Astrocyte of the hippocampus (primary cell): ENCODE measurements at places on chromosomes 4 and X.

DNA sequence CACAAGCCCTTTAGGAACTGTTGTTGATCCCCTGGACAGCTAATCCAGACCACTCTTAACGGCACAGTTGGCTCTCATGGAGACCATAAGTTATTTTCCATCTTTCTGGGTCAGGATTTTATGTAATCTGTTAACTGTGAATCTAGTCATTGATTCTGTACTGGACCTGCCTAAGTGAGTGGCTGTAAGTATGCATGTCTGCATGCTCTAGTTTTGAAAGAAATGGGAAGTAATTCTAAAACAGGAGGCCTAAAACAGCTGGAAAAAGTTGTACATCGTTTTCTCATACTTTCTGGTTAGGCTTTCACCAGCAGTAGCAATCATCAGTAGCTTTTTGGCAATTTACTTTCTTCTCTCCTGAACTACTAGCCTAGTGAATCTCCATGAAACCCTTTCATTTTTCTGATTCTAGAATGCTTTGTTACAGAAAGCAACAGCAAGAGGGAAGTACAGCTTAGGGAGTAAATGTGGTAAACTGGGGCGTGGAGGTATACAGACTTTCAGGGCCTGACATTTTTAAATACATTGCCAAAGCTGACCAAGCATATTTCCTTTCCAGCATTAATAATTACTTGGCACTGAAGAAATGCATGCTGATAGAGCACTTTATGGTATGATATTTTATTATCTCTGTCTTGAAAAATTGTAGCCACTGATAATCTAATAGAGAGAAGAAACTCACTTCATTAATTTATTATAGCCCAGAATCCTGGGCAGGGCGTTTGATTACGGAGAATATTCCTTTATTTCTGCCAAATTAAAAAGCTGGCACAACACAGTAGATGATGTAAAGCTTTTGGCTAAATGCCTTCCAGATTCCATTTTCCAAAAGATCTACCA, 202.7 kb downstream of the BANK1 start:
- no peak for DNase-seq

DNA sequence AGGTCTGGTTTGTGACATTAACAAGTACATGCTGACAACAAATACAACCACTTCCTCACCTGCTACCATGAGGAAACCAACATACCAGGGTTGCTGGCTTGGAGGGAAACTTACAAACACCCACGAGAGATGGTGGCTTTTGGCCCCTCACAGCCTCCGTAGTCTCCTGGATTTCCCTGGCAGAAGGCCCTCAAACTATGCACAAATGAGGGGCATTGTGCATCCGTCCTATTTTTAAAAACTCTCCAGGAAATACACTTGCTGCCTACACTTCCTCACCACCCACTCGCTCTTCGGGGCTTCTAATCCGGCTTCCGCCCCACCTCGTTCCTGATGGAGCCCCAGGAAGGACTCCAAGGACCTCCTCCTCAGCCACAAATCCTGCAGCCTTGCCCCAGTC, 355.0 kb upstream of the GATB start:
- DNase-seq, result no peak

- DNase-seq, result no peak
Observed at GRCh38 chrX:120140293-120140981, 18.0 kb upstream of the RHOXF2 start.

DNA sequence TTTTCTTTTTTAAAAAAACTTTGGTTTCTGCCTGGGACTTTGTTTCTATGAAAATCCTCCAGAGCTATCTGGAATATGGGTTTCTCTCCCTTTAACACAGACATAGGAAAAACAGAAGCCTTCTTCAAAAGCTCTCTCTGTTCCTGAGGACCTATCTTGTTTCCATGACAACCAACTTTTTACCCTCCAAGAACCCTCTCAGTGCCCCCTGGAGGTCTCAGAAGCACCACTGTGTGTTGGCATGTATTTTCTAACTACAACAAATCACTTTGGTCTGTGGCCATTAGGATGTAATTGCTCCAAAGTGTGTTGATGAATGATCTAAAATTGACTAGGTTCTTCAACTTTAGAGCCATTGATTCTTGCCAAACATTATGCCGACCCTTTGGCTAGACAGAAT, 1331.6 kb downstream of the ADGRL3 start:
- DNase-seq, result no peak

DNA sequence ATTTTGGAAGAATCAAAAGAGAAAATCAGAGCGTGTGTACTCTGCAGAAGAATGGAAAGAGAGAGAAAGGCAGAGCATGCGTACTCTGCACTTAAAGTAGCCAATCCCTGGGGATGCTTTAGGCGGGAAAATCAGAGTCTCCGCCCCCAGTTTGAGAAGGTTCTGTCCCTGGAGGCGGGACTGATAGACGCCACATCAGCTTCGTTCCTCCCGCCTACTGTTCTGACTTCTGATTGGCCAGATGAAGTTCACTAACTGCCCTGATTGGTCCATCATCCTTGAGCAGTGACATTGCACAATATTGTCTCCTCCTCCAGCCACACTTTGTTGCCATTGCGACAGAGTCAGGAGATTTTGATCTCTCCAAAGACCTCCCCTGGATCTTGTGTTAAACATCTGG, 23.8 kb downstream of the SSX1 start:
- DNase-seq, result no peak

GRCh38 chr4:54016504-54016903, 47.9 kb downstream of the CHIC2 start:
- no peak for DNase-seq

DNA sequence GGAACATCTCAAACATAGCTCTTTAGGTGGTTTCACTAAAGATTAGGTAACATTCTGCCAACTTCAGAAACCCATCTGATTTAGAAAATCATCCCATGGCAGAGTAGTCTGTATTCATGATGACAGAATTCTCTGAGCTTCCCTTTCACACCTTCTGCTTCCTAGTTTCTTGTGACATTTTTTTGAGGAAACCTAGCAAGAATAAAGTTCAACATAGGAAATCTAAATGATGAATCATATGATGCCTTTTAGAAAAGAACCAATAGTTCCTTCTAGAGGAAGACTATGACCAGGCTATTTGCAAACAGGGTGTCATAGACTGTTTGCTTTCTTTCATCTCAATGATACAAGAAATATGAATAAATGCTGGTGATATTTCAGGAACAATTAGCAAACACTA, 49.8 kb upstream of the CAMK2D start:
- DNase-seq, result no peak

- no peak for DNase-seq
Observed at GRCh38 chrX:14672611-14673172, 143.4 kb downstream of the GLRA2 start.

- no peak for DNase-seq
Observed at GRCh38 chrX:132483488-132483887, 5.3 kb downstream of the MBNL3 start.

- no peak for DNase-seq
Observed at GRCh38 chr4:2909583-2909982, 53.6 kb downstream of the NOP14 start.

- DNase-seq, result no peak
Observed at GRCh38 chr4:147085781-147086180, 140.1 kb upstream of the TTC29 start.

GRCh38 chr4:184506527-184507121, 32.3 kb upstream of the IRF2 start:
- no peak for DNase-seq

GRCh38 chr4:1152290-1152689, 20.1 kb downstream of the SPON2 start:
- DNase-seq, result no peak

GRCh38 chr4:32440391-32440790, 1720.2 kb downstream of the PCDH7 start:
- no peak for DNase-seq

DNA sequence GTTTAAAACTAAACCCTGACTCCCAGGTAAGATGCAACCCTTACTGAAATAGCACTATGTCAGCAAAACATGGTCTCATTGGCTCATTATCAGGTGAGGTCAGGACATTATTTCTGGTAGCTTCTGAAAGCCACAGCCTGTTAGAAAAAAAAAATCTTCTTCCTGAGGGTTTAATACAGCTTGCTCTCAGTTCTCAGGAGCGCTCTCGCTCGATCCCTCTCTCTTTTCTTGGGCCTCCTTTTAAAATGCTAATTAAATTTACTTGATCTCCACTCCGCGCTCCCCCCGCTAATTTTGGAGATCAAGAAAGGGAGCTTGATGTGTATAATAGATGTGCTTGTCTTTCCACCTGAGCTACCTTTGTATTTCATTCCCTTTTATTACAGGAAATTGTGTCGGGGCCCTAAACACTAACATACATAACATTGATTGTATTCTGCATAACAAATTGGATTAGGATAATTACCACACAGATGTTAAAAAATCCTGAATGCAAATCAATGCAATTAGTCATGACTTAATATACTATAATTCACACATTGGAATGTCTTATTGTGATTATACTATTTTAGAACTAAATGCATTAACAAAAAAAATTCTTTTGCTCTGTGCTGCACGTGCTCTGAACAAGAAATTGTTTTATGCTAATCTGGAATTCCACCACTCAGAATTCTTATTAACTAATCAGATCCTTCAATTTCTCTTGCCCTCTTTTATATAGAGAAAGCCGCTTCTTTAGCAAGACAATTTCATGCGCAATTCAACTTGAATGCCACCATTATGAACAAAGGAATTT, 101.6 kb upstream of the TEX13D start:
- no peak for DNase-seq

DNA sequence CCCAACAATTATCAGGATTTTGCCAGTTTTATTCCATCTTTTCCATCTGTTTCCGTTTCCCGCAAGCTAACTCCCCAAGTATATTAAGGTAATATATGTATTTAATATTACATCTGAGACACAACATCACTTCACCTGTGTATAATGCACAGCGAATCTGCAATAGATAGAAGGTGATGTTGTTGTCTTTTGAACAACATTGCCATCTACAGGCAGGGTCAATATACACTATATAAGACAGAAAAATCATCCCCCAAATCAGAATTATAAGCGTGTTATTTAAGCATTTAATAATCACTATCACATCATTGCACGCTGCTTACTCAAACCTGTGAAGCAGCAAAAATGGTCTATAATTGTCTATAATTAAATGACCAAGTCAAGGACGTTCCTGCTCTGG, 1115.5 kb downstream of the NLGN4X start:
- DNase-seq, result peak; percentile 24

- DNase-seq, result no peak
Observed at GRCh38 chr4:148704291-148704690, 262.1 kb upstream of the NR3C2 start.

DNA sequence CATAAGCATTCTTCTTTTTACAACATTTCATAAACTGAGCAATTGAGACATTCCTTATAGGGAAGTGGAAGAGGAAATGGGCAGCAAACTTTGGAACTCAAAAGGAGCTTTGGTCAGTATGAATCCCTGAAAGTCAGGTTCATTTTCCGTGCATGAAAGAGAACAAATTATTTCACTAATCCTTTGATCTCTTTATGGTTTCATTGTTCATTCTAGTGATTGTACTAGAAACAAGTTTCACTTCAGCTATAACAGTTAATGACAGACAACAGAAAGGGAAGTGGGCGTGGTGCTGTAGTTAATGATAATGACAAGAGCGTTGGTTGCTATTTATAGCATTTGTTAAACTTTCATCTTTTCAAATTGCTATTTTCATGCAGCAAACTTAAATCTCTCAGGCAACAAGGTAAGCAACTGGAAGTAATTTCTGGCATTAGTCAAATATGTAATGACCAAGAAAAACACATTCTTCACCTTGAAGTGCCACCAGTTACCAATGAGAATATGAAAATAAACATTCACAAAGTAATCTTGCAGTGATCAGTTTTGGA, 98.4 kb downstream of the AREG start:
- DNase-seq, result peak; percentile 42

DNA sequence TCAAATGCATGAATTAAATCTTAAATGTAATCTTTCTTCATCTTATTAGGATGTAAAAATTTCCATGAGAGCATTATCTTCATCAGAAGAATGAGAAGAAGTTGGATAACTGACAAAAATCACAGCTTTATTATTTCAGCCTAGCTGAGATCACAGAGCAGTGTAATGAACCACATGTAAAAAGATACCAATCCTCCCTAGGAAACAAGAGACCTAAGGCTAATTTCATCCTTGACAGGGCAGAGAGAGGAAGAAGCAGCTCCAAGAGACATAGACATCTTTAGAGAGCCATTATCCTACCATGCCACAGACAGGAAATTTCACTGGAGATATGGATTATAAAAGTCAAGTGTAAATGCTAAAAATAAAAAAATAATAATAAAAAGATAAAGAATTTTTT, 40.9 kb upstream of the IL15 start:
- no peak for DNase-seq

GRCh38 chr4:38889143-38889542, 21.5 kb downstream of the FAM114A1 start:
- peak; percentile 69 for DNase-seq
